Activated CD8-positive, alpha-beta memory T cell treated with anti-CD3 and anti-CD28 coated beads, Interleukin-2, amount 10 ng/mL, durations not matched to agents 7 days and 5 days (primary cell): ENCODE measurements at places on chromosomes 7 and 10. TPM values are rescaled to one million over a fixed set of nuclear protein-coding genes. Genes with fewer than 3 reads are reported as not detected.

DNA sequence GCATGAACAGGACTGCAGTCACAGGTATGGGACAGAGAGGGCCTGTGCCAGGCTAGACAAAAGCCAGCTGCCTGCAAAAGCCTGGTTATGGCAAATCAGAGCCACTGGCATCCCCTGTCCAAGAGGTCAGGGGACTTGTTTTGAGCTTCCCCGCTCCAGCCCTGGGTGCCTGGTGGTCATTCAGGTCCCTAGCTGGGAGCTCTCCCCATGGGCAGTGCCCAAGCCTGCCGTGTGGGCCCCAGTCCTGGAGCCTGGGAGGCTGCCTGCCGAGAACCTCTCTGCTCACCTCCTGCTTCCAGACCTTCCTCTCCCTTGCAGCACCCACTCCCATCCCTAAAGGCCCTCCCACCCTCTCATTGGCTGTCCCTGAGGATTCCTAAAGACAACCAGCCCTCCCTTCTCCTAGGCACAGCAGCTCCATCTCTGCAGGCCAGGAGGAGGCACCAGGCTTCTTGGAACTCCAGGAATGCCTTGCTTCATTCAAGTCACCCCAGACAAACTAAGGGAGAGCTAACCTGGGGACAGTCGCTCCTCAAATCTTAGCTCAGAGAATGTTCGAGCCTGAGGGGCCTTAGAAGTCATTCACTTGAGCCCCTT is 150.6 kb downstream of the C10orf105 start:
- H3K4me3 ChIP-seq, result no peak overlapping the region
- H3K36me3 ChIP-seq, result no peaks in the 10 kb centered on the region
- H3K27me3 ChIP-seq, result peaks cover 3% of the 10 kb centered on the region

Gene COL26A1
- not detected for total RNA-seq

GRCh38 chr7:44973610-44974401 is 5.0 kb downstream of the MYO1G start:
- no peak overlapping the region for H3K4me3 ChIP-seq
- peak; percentile 71 for DNase-seq
- H3K4me1 ChIP-seq, result peaks cover 47% of the 10 kb centered on the region
- H3K27ac ChIP-seq, result peak overlapping the region; percentile 26
- H3K36me3 ChIP-seq, result peaks cover 82% of the 10 kb centered on the region

DNA sequence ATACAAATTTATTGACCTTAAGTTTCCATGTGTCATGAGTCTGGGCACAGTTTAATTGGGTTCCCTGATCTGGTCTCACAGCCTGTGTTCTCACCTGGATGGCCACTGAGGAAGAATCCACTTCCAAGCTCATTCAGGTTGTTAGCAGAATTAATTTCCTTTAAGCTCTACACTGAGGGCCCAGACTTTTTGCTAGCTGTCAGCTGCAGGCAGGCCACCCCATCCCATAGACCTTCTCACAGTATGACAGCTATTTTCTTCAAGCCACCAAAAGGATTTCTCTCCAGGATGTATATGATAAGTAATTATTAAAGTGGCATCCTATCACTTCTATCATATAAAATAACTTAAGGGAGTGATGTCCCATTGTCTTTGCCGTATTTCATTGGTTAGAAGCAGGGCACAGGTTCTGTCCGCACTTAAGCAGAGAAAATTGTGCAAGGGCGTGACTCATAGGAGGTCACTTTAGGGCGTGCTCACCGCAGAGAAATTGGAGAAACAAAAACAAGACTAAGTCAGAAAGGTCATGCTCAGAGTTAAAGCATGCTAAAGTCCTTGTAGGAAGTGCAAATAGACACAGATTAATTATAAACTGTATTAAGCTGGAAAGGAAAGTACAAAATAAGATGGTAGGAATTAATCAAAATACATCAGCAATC is 109.9 kb downstream of the AHR start:
- H3K36me3 ChIP-seq, result peaks cover 7% of the 10 kb centered on the region
- H3K27ac ChIP-seq, result no peak overlapping the region
- peaks cover 6% of the 10 kb centered on the region for H3K4me1 ChIP-seq

- peaks cover 6% of the 10 kb centered on the region for H3K4me1 ChIP-seq
- H3K27ac ChIP-seq, result no peak overlapping the region
- H3K4me3 ChIP-seq, result no peak overlapping the region
- no peaks in the 10 kb centered on the region for H3K27me3 ChIP-seq
- peaks cover 47% of the 10 kb centered on the region for H3K36me3 ChIP-seq
Observed at GRCh38 chr10:7306147-7306546, 104.7 kb downstream of the SFMBT2 start.

- H3K4me3 ChIP-seq, result no peak overlapping the region
- H3K36me3 ChIP-seq, result no peaks in the 10 kb centered on the region
- DNase-seq, result no peak
- no peak overlapping the region for H3K27ac ChIP-seq
- no peaks in the 10 kb centered on the region for H3K4me1 ChIP-seq
Observed at GRCh38 chr10:95276367-95277200, 14.2 kb downstream of the PDLIM1 start.

Gene ABCA13
- 0.06 TPM for total RNA-seq

GRCh38 chr10:66284621-66285020 is 641.2 kb upstream of the LRRTM3 start:
- DNase-seq, result no peak
- H3K4me1 ChIP-seq, result no peaks in the 10 kb centered on the region
- H3K36me3 ChIP-seq, result no peaks in the 10 kb centered on the region

Gene ZNF467
- not detected for total RNA-seq

DNA sequence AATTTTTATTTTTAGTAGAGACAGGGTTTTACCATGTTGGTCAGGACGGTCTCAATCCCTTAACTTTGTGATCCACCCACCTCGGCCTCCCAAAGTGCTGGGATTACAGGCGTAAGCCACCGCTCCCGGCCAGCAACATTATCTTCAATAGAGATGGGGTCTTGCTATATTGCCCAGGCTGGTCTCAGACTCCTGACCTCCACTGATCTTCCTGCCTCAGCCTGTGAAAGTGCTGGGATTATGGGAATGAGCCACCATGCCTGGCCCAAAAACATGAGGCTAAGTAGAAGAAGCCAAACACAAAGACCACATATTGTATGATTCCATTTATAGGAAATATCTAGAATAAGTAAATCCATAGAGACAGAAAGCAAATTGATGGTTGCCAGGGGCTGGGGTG is 19.1 kb upstream of the CYTH3 start:
- no peaks in the 10 kb centered on the region for H3K4me1 ChIP-seq
- DNase-seq, result no peak
- no peaks in the 10 kb centered on the region for H3K36me3 ChIP-seq

Gene MICALL2
- 2.2 TPM for total RNA-seq

DNA sequence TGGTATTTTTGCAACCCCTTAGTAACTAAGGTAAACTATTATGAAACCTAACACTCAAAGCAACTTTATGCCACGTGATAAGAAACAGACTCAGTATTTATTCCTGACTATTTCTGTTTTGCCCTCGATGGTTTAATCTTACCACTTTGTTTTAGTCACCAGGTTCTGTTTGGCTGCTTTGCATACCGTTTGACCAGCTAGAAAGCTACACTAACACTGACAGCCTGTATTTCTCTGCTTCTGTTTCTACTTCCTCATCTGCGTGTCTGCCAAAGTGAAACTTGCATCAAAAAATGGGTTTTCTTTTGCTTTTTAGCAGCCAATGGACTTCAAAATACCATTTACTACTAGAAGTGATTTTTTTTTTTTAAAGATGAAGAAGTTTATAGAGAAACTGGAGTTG is 802.5 kb downstream of the GRM8 start:
- H3K4me3 ChIP-seq, result no peak overlapping the region
- H3K27me3 ChIP-seq, result no peaks in the 10 kb centered on the region
- DNase-seq, result no peak
- no peaks in the 10 kb centered on the region for H3K36me3 ChIP-seq
- H3K4me1 ChIP-seq, result no peaks in the 10 kb centered on the region

Gene LARP4B
- total RNA-seq, result 135 TPM
